ENCODE measurements at places on chromosomes 2 and 18. TPM values are rescaled to one million over a fixed set of nuclear protein-coding genes. Genes with fewer than 3 reads are reported as not detected.

Gene RESP18
- not detected for total RNA-seq

Gene GALNT13
- total RNA-seq = not detected

Gene DCTN1
- total RNA-seq = 97.1 TPM

Gene C2orf68
- 28.8 TPM for total RNA-seq

Gene CHRND
- not detected for total RNA-seq

Gene SCLY
- total RNA-seq = 58.0 TPM

Gene IFIH1
- 29.2 TPM for total RNA-seq

Gene ALKAL2
- not detected for total RNA-seq

Gene CLASP1
- total RNA-seq = 98.6 TPM

Gene AFG3L2
- 36.8 TPM for total RNA-seq

Gene SPATA3
- total RNA-seq = 0.84 TPM

Gene CPO
- not detected for total RNA-seq

All from activated naive CD4-positive, alpha-beta T cell treated with anti-CD3 and anti-CD28 coated beads, Interleukin-2, amount 50 U/mL, for 72 hours (primary cell).